ENCODE measurements at places on chromosomes 2 and 18. TPM values are rescaled to one million over a fixed set of nuclear protein-coding genes. Genes with fewer than 3 reads are reported as not detected.

The AQP12A gene
- total RNA-seq = not detected

GRCh38 chr2:186771395-186771794, 77.5 kb downstream of the FAM171B start:
- no peak for DNase-seq

DNA sequence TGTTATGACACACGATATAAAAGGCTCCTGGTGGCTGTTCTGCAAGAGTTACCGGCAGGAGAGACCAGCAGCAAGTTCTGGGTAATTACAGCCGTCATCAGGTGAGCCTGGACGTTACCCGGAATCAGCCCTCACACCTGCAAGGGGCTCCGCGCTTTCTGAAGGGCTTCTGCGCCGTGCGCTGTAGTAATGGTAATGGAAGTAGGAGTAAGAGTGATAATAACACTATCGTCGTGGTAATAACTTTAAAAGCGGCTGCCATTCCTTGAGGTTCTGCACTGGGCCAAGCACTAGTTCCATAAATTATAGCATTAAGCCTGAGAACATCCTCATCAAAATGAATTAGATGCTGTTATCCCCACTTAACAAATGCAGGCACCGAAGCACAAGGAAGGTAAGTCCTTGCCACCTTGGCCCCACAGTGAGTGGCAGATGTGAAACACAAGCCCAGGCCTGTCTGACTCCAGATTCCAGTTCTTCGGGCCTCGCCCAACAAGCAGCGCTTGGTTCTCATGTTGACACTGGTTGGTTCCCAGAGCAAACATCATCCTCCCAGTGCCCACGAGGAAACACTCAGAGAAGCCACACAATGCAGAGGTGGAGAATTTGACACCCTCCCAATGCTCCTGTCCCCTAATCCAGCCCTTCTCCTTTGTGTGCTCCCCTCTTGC, 205.2 kb downstream of the EIPR1 start:
- DNase-seq = no peak

GRCh38 chr2:177869209-177869608, 203.4 kb downstream of the PDE11A start:
- no peak for DNase-seq

- DNase-seq = no peak
Observed at GRCh38 chr2:140122001-140122400, 1341.8 kb upstream of the NXPH2 start.

DNA sequence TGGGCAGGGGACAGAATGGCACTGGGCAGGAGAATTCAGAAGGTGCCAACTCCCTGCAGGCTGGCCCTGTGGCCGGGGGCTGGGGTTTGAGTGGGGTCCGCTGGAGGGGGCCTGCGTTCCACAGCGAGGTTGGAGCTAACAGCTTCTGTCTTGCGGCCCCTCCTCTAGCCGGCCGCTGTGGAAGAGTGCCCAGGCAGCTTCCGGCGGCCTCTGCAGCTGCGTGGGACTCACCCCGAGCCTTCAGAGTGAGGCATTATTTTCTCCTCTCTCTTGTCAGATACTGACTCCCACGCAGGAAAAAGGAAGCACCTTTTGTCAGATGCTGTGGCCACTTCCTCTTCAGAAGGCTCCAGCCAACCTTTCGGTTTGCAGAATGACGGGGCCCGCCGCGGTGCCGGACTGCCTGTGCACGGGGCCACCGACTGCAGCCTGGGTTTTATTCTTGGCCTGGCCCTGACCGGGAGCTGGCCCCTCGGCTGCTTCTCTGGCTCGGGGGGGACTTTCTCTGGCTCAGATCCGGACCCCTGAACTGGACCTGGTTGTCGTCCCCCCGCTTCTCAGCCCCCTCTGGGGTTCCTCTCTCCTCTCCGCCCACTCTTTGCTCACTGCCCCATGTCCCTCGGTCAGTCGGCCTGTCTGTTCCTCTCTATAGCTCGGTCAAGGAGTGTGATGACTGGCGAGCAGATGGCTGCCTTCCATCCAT, 40.1 kb downstream of the ARHGAP25 start:
- DNase-seq = no peak
